ENCODE measurements at places on chromosomes 5 and 9. TPM values are rescaled to one million over a fixed set of nuclear protein-coding genes. Genes with fewer than 3 reads are reported as not detected.

SLC1A1 gene
- 25.8 TPM for total RNA-seq

LECT2 gene
- not detected for total RNA-seq

MLANA gene
- total RNA-seq: not detected

TRAF1 gene
- 9.3 TPM for total RNA-seq

SH3TC2 gene
- 2.4 TPM for total RNA-seq

SPDL1 gene
- total RNA-seq: 11.6 TPM

CCDC192 gene
- total RNA-seq: not detected

SLC22A5 gene
- 5.0 TPM for total RNA-seq

TSSK1B gene
- 0.46 TPM for total RNA-seq

TAF11L5 gene
- total RNA-seq: not detected

IL3 gene
- total RNA-seq: not detected

RACK1 gene
- total RNA-seq: 4,437 TPM

GALNT12 gene
- total RNA-seq: 8.7 TPM

SLC25A2 gene
- total RNA-seq: 0.26 TPM

CFAP77 gene
- total RNA-seq: 0.13 TPM

SPATA31E1 gene
- not detected for total RNA-seq

IRX2 gene
- 0.69 TPM for total RNA-seq

TTLL11 gene
- total RNA-seq: 4.6 TPM

BAAT gene
- 0.07 TPM for total RNA-seq

SLC25A48 gene
- not detected for total RNA-seq

EDIL3 gene
- 324 TPM for total RNA-seq

F2RL1 gene
- 121 TPM for total RNA-seq

PROB1 gene
- total RNA-seq: 1.3 TPM

FCN2 gene
- total RNA-seq: not detected

MED7 gene
- total RNA-seq: 7.0 TPM

NEUROG1 gene
- total RNA-seq: not detected

SEMA4D gene
- total RNA-seq: 0.78 TPM

SH3PXD2B gene
- 27.9 TPM for total RNA-seq

QRFP gene
- total RNA-seq: not detected

CYLC2 gene
- total RNA-seq: not detected

FOXD4L3 gene
- 0.10 TPM for total RNA-seq

MYMK gene
- not detected for total RNA-seq

NSD1 gene
- total RNA-seq: 46.0 TPM

PTCD2 gene
- 11.9 TPM for total RNA-seq

AHRR gene
- 18.0 TPM for total RNA-seq

FGF18 gene
- total RNA-seq: not detected

PAPPA gene
- total RNA-seq: 201 TPM

SPAG8 gene
- total RNA-seq: 1.3 TPM

TMEM232 gene
- 0.79 TPM for total RNA-seq
